ENCODE measurements at places on chromosomes 6 and 20.
A peak's percentile ranks its signal among the peaks of the same experiment; 100 is the strongest.

DNA sequence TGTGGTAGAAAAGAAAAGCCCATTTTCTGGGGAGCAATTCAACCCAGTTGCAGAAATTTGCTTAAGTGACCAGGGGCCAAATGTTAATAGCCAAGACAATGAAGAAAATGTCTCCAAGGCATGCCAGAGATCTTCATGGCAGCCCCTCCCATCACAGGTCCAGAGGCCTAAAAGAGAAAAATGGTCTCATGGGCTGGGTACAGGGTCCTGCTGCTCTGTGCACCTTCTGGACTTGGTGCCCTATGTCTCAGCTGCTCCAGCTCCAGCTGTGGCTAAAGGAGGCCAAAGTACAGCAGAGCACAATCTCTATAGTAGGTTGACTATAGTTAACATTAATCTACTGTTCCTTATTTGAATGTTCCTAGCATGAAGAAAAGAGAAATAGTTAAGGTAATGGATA is 44.7 kb downstream of the FRK start:
- no peak for DNase-seq

- no peak for DNase-seq
Observed at GRCh38 chr20:19465536-19465935, 253.1 kb downstream of the SLC24A3 start.

DNA sequence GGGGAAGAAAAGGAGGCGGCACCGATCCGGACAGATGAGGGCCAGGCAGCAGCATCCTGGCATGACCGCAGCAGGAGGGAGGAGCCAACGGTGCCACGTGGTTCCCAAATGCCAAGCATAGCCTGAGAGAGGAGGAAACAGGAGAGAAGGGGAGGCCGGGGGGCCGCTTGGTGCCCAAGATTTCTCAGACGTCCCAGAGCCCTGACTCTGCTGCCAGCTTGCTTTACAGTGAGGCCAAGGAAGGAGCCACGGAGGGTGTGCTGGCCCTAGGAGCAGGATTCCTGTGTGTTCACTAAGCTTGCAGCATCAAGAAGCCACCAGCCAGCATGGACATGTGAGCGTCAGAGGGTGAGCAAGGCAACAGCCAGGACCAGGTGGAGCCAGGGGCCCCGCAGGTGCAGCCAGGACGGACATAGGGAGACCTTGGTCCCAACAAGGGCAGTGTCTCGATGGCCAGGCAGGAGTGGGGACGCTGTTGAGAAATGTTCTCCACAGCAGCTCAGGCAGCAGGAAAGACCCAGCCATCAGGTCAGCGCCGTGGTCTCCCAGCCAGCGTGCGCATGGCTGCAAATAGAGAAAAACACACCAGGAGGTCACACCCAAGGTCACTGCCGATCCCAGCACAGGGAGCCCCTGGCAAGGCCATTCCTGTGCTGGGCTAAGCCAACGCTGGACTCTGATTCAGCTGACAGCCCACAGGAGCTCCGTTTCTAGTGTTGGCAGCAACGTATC is 143.7 kb downstream of the DLL1 start:
- no peak for DNase-seq

- DNase-seq, result peak; percentile 36
Observed at GRCh38 chr6:33417128-33417902, 592 bp downstream of the CUTA start.

- DNase-seq, result no peak
Observed at GRCh38 chr20:2364044-2364443, 16.7 kb upstream of the TGM6 start.

DNA sequence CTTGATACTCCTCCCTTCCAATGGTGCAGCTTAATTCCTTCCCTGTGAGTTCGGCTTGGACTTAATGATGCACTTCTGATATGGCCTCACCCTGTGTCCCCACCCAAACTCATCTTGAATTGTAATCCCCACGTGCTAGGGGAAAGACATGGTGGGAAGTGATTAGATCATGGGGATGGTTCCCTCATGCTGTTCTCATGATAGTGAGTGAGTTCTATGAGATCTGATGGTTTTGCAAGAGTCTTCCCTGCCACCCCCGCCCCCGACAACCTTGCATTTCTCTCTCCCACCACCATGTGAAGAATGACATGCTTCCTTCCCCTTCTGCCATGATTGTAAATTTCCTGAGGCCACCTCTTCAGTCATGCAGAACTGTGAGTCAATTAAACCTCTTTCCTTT is 50.3 kb upstream of the HLA-G start:
- no peak for DNase-seq

DNA sequence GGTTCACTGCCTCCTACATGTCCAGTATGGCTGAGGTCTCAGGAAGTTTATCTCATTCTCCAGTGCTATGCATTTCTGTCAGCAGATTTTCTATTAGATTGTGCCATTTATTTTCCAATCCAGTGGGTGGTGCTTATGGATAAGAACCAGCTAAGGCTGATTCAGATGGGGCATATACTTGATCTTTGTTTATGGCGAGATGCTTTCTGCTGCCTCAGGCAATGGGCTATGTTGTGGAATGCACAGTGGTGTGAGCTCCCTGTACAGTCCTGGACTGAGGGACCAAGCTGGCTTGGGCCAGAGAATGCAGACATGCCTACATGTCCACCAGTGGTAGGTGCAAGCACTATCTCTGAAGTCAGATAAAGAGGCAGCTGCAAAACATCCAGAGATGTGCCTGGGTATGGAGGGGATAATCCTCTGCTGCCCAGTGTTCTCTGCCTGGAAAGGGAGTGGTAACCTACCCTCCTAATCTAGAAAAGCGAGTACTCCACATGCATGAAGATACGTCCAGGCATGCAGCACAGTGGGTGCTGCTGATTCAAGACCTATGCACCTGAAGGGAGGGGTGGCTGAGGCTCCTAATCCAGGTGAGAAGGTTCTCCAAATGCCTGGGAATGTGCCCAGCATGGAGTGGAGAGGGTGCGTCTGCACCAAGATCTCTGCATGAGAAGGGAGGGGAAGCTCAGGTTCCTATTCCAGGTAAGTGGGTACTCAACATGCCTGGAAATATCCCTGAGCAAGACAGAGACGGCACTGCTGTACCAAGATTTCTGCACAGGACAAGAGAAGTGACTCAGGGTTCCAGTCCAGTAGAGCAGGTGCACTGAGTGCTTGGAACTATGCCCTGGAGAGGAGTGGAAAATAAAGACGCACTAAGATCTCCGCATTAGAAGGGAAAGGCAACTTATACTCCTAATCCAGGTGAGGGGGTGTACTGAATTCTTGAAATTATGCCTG is 9.4 kb downstream of the CST4 start:
- no peak for DNase-seq

GRCh38 chr6:170248111-170248805 is 42.6 kb downstream of the DLL1 start:
- DNase-seq, result no peak

DNA sequence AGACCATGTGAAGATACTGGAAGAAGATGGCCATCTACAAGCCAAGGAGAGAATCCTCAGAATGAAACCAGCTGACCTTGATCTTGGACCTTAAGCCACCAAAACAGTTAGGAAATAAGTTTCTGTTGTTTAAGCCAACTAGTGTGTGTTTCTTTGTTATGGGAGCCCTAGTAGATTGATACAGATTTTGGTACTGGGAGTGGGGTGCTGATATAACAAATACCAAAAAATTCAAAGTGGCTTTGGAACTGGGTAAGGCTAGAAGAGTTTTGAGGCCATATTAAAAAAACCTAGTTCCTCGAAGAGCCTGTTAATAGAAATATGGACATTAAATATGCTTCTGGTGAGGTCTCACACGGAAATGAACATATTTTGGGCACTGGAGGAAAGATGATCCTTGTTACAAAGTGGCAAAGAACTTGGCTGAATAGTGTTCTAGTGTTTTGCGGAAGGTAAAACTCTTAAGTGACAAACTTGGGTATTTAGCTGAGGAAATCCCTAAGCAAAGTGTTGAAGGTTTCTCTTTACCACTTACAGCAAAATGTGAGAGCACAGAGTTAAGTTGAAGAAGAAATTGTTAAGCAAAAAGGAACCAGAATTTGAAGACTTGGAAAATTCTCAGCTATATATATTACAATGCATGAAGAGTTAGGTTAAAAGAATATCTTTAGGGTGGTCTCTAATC is 55.1 kb upstream of the CD83 start:
- DNase-seq, result no peak

- DNase-seq, result no peak
Observed at GRCh38 chr20:36855241-36855657, 20.7 kb upstream of the TLDC2 start.

DNA sequence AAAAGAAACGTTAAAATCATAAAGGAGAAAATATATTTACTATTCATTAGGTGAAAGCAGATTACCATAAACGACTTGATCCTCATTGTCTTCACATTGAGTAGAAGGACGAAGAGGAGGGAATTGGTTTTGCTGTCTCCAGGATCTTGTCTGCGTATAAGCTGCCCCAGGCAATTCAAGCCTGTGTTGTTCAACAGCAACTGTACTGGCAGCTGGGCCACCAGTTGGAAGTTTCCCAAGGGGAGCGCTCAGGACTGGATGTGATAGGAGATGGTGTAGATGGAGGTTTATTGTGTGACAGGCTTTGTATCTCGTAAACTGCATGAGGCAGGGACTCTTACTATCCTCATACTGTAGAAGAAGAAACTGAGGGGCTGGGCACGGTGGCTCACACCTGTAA is 3.9 kb upstream of the FANCE start:
- DNase-seq, result no peak

- DNase-seq, result no peak
Observed at GRCh38 chr20:49646528-49646927, 67.2 kb downstream of the B4GALT5 start.

DNA sequence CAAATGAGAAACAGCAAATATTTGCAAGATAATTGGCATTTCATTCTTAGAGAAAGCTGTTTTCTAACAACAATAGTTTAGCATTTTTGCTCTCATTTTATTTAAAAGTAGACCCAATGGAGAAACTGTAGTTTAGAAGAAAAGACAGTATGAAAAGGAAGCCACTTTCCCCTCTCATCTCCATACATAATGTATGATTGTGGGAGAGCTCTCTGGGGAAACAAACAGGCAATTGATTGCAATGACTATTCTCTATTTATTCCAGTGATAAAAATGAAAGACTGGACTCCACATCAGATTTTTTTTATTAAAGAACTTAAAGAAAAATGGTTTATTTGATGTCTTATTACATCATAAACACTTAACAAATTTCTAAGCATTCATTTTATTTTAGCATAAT is 116.8 kb upstream of the SASH1 start:
- DNase-seq, result no peak

GRCh38 chr6:473768-474452 is 82.4 kb downstream of the IRF4 start:
- no peak for DNase-seq

DNA sequence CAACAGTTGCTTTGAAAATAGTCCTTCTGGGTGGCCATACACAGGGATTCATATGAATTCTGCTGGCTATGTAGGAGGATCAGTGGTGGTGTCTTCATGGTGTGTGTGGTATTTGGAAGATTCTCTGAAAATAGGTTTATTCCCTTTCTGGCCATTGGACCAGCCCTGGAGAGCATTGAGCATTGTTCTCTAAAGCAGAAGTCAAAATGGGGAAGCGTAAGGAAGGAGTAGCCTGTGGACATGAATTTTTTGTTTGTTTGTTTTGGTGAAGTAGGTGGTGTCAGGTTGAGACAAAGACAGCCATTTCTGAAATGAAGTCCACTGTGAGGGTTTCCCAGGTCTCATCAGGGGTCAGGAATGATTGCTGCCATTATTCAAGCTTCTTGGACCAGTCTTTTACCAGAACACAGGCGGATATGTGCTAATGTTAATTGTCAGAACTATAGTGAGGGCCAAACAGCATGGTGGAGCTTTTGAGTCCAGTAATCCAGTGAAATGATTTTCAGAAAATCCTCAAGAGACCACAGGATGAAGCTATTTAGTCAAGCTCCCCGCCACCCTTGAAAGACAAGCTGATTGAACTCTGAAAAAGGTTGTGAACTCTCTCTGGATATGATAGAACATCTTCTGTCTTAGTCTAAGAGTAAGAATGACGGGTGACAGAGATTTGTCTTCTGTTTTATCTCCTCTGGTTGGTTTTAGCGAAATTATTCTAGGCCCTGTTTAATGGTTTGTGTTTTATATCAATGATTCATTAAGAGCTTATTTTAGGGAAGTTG is 60.0 kb downstream of the DNAH8 start:
- DNase-seq, result no peak

- peak; percentile 82 for DNase-seq
Observed at GRCh38 chr6:136643850-136644596, 93.8 kb upstream of the MAP7 start.

- DNase-seq, result no peak
Observed at GRCh38 chr6:155645325-155645724, 189.7 kb upstream of the NOX3 start.

DNA sequence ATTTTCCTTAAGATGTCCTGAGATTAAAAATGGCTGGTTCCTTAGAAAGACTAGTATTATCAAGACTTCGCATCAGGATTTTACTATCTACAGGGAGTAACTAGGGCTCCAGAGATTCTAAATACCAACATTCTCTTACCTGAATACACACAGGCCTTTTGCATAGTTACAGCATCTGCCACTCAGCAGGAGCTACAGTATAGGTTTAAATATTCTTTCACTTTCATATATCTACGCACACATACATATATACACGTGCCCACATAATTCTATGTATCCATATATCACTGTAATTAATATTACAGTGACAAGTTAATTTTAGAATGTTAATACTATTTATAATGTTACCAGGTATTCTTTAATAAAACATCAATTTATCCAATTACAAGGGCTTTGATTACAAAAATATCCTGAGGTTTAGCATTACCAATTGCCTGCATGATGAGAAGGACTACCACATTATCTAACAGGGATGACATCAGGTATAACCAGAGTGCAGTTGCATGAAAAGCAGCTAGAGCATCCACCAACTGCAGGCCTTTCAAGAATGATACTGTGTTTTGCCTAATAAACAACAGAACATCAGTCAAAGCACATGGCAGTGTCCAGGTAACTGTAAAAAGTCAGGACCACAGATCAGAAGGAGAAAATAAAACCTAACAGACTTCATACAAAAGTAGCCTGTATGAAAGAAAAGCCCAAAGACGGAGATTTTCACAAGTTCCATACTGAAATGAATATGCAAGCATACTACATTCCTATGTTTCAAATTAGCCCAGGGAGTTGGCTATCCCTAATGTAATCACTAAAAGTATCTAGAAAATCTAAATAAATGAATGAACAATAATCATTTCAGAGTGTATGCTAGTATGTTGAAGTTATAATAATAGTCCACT is 268.7 kb downstream of the PTPRK start:
- DNase-seq, result no peak

DNA sequence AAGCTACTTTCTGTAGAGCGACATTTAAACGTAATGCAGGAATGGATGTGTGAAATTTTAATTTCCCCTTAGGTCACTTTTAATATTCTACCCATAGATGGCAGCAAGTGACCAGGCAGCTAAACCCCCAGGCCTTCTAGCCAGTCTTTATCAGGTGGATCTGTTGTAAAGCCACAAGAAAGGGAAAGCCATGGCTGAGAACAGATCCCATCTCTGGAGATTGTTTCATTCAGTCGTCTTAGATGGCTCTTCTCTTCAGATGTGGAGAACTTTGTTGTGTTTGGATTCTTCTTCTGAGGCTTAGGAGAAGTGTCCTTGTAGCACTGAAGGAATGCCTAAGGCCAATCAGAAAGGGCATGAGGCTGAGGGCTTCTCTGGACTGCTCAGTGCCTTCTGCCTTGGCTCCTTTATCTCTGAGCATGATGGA is 15.8 kb upstream of the RNF182 start:
- DNase-seq, result peak; percentile 39

Measured in activated CD4-positive, alpha-beta memory T cell treated with anti-CD3 and anti-CD28 coated beads, Interleukin-2, amount 10 ng/mL, durations not matched to agents 7 days and 5 days (primary cell).